ENCODE measurements at places on chromosomes 3 and 15. TPM values are rescaled to one million over a fixed set of nuclear protein-coding genes. Genes with fewer than 3 reads are reported as not detected.

GRCh38 chr3:29475854-29476253, 195.0 kb downstream of the RBMS3 start:
- DNase-seq: no peak

Gene WDR93
- total RNA-seq: 0.28 TPM

DNA sequence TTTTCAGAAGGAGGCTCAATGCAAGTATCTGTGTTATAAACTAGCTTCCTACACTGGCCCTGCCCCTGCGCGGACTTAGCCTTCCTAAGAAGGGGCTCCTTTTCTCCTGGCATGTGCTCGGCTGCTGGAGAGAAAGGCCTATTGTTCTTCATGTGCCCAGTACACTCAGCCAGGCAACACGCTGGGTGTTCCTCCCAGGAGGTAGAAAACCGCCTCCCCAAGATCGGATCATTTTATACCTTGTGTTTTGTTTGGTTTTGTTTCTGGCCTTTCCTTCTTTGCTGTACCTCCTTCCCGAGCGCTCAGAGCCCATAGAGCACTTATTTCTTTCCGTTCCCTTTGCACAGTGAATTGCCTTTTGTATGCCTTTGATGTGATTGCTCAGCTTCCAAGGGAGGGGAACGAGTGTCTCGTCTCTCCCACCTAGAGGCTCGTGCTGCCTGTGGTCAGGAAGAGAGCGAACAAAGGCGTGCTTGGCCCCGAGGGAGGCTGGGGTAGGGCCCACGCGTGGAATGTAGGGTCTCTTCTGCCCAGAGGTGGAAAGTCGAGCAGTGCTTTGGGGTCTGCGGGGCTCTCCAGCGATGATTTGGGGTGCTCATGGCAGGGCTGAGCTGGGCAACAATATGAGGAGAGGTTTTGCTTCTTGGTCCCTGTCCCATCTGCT, 30.0 kb downstream of the CCNL1 start:
- no peak for DNase-seq

Gene MDFIC2
- total RNA-seq: not detected

- no peak for DNase-seq
Measured at GRCh38 chr3:150311156-150311555, 96.9 kb upstream of the TSC22D2 start.

- no peak for DNase-seq
Measured at GRCh38 chr3:124861041-124861440, 26.1 kb downstream of the ITGB5 start.

DNA sequence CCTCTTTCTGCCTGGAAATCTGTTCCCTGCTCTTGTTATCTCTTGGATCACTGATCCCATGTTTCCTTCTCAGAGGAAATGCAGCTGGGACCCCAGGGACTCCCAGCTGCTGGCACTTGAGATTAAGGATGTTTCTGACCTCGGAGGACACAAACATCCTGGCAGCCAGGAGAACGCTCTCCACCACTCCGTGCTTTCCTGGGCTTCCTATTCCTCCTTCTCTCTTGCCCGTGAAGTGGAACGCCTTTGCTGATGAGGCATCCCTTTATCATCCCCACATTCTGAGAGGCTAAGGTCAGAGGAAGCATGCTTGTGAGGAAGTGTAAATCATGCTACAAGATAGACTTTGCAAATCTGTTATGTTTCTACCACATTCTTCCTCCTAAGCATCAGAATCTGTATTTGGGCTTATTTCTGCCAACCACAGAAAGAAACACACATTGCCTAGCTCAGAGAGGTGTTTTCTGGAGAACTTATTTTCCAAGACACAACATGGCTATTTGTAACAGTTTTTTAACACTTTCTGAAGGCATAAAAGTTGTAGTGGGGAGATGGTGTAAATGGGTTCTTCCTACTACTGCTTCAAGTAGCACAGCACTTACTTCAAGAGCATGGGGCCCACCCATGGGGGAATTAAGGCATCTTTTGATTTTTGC, 25.6 kb upstream of the LDHAL6B start:
- no peak for DNase-seq

Gene SERINC4
- not detected for total RNA-seq

DNA sequence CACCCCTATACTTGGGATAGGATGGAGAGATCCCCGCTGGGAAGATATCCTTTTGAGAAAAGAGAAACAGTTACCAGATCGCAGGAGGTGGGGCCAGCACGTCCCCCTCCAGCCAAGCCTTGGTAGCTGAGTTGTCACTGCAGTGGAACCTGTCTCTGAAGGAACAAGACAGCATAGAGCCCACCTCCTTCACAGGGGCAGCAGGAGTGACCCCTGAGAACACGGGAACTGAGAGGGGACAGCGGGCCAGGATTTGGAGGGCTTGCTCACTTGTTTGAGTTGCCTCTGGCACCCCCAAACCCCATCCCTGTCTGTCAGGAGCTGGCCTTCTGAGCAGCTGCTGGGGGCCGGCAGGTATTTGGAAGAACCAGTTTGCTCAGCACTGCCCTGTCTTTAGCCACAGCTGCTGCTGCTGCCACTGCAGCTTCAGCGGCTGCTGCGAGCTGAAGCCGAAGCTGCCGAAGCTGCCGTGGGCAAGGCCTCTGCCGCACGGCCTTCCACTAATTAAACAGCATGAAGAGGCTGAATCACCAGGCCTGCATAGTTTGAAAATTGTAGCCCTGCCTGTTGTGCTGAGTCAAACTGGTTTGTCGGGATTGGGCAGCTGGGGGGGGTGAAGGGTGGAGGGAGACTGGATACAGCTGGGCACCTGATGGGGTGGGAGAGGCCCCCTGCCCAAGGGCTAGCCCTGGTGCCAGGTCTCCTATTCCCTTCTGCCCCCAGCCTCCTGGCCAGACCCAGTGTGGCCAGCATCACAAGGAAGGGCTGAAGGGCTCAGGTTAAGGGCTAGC, 4.0 kb downstream of the EPHB3 start:
- no peak for DNase-seq

Gene MNS1
- total RNA-seq: 0.84 TPM

DNA sequence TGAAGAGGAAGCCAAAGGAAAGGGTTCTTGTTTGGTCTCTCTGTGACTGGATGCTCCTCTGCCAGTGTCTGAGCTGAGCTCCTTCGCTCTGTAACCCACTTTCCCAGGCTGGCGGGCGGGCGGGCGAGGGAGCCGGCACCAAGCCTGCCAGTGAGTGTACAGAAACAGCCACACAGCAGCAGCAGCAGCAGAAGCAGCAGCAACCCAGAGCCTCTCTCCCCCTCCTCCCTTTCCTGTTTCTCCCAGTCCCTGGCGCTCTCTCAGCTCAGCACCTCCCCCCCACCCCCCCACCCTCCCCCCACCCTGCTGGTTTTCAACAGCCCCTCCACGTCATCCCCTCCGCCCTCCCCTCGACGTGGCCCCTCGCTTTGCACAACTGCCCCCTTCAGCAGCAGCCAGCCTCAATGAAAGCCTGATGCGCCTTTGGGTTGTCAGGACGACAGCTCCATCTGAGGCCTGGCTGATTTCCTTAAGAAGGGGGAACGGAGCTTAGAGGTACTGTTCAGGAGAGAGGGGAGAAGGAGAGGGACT, at the start of gene LSAMP:
Gene LSAMP, minus strand, starts transcription at position 177 of the 531 bp plus-strand sequence.
- DNase-seq: peak; percentile 22

Gene LTK
- total RNA-seq: 0.84 TPM
